ENCODE measurements at places on chromosomes 5 and 9.

DNA sequence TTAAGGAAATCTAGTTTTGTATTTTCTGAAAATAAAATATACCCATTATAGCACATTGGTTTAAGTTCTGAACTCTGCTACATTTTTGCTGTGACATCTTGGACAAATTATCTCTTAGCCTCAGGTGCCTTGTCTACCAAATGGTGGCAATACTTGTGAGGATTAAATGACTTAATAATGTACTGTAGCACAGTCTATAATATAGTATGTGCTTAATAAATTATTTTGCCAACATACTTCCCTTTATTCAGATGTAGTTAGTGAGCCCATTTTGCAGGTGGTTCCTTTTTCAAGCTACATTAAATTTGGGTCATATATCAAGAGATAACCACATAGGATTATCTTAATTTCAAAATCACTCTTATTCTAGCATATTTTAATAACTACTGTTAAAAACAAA is 3.2 kb downstream of the ETF1 start:
- DNase-seq, result no peak

- no peak for DNase-seq
Measured at GRCh38 chr9:136172412-136173079, 32.4 kb downstream of the LHX3 start.

- no peak for DNase-seq
Measured at GRCh38 chr9:75200892-75201470, 112.7 kb downstream of the OSTF1 start.

DNA sequence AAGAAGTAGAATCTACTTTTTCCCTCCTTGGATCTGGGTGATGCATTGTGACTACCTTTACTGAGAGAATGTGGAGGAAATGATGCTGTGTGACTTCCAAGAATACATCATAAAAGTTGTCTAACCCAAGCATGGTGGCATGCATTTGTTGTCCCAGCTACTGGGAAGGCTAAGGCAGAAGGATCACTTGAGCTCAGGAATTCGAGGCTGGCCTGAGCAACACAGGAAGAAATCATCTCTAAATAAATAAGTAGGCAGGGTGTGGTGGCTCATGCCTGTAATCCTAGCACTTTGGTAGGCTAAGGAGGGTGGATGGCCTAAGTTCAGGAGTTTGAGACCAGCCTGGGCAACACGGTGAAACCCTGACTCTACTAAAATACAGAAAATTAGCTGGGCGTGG is 143.2 kb upstream of the VLDLR start:
- DNase-seq, result no peak

GRCh38 chr5:130549884-130550561 is 615.0 kb downstream of the HINT1 start:
- DNase-seq, result no peak

GRCh38 chr5:34053571-34054399 is 10.8 kb upstream of the C1QTNF3 start:
- DNase-seq, result no peak

GRCh38 chr9:124593651-124594058 is 86.5 kb upstream of the NR5A1 start:
- DNase-seq, result no peak

GRCh38 chr5:145946112-145946861 is 9.9 kb downstream of the SH3RF2 start:
- DNase-seq, result peak; percentile 9

- no peak for DNase-seq
Measured at GRCh38 chr9:82091610-82092009, 103.0 kb downstream of the SPATA31D1 start.

DNA sequence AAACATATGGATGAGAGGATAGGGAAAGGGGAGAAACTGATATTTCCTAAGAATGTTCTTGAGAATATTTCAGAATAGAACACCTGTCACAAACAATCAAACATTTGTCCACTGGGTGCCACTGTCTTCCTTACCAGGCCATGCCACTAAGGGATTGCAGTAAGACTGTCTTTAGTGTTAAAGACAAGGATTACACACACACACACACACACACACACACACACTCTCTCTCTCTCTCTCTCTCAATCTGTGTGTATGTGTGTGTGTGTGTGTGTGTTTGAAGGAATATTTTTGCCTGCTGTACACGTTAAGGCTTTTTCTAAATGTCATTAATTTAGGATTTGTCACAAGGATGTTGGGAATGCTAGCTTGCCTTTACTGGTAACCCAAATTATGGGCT is 54.4 kb downstream of the CCDC192 start:
- DNase-seq, result no peak

GRCh38 chr5:170611449-170612090 is 107.8 kb downstream of the KCNIP1 start:
- DNase-seq, result no peak

DNA sequence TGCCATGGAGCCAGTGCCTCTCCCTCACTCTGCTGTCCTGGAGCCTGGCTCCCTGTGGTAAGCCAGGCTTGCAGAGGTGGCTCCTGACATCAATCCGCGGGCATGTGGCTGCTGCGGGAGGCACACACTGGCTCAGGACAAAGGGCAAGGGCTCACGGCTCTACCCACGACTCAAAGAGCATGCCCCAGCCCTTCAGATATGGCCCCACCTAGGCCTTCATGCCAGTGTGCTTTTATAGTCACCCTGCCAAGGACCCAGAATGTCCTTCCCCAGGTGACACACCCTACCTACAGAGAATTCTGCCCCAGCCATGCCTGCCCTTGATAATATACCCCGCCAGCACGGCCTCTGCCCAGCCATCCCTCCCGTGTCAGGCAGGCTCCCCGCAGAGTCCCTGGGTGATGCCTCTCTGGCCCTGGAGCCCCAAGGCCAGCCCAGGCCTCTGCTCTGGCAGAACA is 1.6 kb downstream of the MGAT4B start:
- no peak for DNase-seq

GRCh38 chr5:119022017-119022745 is 33.8 kb upstream of the DTWD2 start:
- no peak for DNase-seq

DNA sequence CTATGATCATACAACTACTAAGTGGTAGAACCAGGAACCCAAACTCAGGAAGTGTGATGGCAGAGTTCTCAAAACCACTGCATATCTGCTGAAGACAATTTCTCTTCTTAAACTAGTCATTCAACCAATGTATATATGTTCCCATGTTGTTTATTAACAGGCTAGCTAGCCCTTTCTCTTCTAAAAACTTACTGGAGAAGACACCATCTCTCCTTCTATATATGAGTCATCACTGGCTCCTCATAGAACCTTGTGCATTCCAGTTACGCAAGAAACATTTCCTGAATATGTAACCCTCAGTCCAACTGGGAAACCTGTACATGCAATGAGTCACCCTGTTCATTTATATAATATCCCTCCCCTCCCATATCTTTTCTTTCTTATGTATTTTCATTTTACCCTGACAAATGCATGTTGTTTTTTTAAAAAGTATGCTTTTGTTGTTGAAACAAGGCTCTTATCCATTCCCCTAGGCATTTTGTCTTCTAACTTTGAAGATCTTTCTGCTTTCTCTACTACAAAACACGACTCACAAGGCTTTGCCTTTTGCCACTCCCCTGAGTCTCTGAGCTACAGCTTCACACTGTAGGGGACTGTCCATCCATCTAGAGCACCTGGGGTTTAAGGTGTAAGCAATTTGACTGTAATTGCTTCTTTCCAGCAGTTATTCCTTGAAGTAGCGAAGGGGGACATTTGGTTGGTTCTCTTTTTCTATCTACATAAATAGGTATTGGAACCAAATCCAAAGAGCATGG is 119.5 kb downstream of the ANXA1 start:
- DNase-seq, result no peak

DNA sequence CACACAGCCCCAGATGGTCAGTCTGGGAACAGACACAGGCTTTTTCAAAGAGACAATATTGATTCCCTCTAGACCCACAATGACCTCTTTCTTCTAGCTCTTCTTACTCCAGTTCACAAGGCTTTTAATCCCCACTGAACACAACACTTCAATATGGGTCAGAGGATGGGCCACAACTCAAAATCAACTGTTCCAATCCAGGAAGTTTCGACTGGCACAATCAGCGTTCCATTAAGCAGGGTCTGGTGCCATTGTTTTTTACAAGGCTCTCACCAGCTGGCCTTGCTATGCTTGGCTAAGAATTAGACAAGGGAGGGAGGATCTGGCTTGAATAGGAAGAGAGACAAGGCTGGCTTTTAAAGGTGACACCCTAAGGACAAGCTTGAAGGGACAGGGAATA is 199.4 kb upstream of the SLC24A2 start:
- no peak for DNase-seq

DNA sequence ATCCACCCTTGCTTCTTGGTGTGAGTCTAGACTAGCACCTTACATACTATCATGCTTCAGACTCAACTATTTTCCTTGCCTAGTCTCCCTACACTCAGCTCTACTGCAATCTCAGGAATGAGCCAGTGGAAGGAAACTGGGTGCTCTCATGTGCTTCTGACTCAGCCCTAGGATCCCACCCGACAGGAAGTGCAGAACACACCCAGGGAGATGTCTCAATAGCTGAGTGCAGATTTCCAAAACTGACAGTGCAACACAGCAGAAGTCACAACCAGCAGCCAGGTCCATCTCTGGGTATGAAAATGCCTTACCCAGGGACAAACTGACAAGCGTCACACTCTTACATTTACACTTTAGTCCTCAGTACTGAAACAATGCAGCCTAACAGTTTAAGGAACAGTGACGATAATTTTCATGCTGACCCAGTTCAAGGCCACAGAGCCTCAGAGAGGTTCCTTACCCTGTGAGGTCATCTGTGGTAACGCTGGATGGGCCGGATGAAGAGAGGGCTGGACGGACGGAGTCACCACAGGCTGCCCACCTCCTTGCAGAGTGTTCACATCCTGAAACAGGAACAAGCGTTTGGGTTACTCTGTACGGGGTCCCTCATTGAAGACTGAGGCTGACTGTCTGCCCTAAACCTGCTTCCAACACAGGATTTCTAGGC is 33.0 kb downstream of the FKBP15 start:
- no peak for DNase-seq

- DNase-seq, result no peak
Measured at GRCh38 chr5:174115226-174115625, 69.7 kb downstream of the NSG2 start.

All from activated naive CD8-positive, alpha-beta T cell treated with anti-CD3 and anti-CD28 coated beads for 36 hours (primary cell).